RKO (cell line): ENCODE measurements at places on chromosomes 12 and 14.
A peak's percentile ranks its signal among the peaks of the same experiment; 100 is the strongest.

DNA sequence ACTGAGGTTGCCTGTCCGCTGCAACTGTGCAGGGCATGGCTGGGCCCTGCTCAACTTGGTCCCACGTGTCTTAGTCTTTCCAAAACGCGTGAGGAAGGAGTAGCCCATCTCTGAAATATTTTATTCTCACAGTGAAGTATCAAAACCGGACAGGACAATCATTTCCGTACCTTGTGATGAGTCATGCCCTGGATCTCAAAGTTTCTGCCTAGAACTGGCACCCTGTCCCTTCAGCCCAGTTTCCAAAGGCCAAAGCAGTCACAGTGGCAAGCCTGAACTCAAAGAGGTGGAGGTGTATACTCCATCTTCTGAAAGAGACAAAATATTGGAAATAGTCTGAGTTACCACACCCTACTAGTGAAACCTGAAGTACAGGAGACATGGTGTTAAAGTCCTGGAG lies 28.5 kb upstream of the SRGAP1 start:
- no peak for DNase-seq

GRCh38 chr12:89369166-89369565 lies 16.9 kb upstream of the DUSP6 start:
- DNase-seq, result no peak

DNA sequence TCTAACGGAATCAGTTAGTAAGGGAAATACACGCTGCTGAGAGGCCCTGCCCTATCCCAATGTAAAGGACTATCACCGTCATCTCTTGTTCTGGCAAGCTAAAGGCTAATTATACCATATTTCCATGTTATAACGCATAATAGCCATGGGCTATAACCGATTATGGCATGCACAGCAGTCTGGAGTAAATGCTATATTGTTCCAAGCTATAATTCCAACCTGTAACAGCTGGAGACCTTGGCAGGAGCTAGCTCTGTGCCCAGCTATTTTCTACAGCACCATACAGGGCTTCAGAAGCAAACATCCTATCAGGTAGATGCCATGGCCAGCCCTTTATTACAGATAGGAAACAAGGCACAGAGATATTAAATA lies 26.3 kb downstream of the SYNE3 start:
- DNase-seq, result no peak

GRCh38 chr14:100147691-100148464 lies 11.6 kb downstream of the DEGS2 start:
- DNase-seq, result no peak

GRCh38 chr12:95277139-95277538 lies 59.5 kb downstream of the VEZT start:
- DNase-seq, result no peak

DNA sequence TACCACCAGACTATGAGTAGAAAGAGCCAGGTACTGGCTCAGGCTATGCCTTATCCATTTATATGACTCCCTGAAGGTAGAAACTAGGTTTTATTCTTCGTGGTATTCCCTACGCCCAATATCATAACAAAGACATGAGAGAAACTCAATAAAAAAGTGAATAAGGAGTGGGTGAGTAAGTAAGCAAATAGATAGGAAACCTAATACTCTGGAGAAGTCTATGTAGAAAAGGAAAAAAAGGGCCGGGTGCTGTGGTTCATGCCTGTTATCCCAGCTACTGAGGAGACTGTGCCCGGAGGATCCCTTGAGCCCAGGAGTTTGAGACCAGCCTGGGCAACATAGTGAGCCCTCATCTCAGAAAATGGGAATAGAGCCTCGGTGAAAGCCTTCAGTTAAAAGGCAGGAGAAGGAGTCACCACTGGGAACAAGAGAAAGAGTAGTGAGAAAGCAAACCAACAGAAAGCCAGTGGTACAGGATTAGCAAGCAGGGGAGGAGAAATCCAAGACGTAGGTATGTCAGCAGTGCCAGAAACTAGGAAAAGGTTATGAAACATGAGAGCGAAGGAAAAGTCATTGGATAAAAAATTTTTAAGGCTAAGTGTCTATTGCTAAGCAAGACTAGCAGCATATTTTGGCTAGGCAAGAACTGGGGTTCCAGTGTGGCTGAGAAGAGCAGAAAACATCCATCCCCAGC lies 6.0 kb upstream of the OR6J1 start:
- DNase-seq, result no peak

- no peak for DNase-seq
These were observed 44.1 kb downstream of the PRIMA1 start for GRCh38 chr14:93744176-93744575.

DNA sequence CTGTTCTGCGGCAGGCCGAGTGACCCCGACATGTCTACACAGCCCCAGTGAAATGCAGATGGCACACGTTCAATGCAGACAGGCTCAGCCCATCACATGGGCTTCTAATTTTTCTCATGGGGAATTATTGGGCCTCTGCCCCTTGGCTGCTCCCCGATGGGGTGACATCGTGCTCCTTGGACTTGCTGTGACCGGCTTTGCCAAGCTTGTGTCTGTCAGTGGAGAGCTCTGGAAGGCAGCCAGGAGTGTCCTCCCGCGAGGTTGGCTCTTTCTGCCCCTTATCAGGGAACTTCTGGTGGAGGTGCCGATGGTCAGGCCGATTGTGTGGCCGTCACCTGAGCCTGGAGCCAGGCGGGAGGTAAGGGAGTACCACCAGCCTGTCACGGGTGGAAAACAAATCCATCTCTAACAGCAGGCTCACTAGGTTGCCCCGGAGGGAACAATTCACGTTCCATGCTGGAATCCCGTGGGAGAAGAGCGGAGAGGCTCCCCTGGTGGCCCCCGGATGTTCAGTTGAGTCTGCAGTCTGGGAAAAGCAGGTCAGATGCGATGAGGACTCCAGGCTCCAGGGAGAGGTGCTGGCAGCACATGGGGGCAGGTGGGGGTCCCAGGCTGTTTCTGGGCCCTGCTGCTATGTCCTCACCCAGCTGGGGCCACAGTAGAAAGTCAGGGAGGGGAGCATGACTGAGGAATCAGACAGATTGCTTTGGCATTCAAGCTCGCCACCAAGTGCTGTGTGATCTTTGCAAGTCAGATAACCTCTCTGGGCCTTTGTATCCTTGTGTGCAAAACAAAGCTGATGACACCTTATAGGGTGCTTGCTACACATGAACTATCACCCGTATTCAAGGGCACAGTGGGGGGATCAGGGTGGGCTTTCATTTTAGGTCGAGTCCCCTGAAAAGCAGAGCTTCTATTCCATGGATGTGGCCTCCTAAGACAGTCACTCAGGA lies 43.2 kb upstream of the EML1 start:
- DNase-seq, result no peak

GRCh38 chr12:12384571-12385340 lies 27.9 kb downstream of the BORCS5 start:
- no peak for DNase-seq

GRCh38 chr12:101186291-101186690 lies 23.7 kb downstream of the SLC5A8 start:
- DNase-seq, result no peak

DNA sequence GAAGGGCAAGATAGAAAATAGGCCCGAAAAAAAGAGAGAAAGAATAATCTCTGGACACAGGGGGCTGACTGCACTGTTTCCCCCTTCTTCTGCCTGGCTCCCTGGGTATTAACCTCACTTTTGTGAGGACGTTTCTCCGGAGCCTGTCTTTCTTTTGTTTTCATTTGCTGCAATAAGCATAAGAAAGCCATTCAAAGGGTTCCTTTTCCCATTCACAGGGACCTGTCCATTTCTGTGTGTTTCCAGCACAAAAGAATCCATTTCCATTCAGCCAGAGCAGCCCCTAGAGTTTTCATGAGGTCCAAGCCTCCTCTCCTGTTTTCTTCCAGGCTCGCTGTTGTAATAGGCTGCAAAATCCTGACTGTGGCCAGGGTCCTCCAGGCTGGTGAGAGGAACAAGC lies 16.8 kb downstream of the PLXNC1 start:
- DNase-seq, result no peak

- DNase-seq, result no peak
These were observed 82.7 kb downstream of the BCL11B start for GRCh38 chr14:99189201-99189801.

DNA sequence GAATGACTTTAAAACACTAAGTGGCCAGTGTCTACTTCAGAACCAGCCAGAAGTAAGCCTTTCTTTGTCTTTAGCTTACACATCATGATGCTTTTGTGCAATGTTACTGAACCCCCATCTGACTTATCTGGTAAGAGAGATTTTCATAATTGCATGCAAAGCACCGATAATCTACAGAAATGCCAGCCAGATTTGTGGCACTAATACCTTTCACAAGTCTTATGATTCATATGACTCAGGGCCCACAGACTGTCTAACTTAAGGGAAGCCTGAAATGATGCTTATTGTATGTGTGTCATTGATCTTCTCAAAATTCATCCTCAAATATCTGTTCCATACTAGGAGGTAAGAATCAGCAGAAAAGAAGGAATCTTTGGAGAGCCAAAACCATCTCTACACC lies 18.0 kb downstream of the IGF1 start:
- DNase-seq, result no peak

GRCh38 chr14:57834001-57834598 lies 31.8 kb downstream of the SLC35F4 start:
- DNase-seq, result no peak

GRCh38 chr14:98328496-98328895 lies 943.5 kb downstream of the BCL11B start:
- no peak for DNase-seq

DNA sequence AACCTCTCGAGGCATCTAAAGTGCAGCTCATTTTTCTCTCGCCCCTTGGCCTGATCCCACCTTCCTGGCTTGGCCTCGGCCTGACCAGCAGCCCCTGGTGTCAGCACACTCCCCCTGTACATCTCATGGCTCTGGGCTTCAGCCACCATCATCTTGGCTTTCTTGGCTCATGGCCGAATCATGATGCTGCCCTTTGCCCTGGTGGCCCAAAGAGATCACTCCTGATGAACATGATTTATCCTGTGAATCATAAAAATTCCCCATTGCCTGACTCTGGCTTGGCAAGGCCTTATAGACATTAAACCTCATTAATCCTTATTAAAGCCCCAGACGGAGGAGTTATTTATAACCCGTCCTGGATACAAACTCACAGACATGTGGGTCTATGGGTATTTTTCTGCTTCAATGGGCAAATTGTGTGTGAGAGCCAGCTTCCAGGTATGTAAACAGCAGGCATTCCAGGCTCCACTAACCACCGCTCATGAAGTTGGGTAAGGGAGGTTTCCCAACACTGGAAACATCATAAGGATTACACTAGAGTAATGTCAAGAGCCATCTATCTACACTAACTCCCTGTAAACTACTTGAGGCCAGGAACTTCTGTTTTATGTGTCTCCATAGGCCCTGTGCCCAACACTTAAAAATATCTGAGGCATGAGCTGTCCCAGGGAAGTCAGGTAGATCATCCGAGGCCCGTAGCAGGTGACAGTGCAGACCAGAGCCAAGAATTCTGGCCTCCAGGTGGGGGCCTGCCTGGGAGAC lies 171.2 kb downstream of the TTC8 start:
- no peak for DNase-seq

DNA sequence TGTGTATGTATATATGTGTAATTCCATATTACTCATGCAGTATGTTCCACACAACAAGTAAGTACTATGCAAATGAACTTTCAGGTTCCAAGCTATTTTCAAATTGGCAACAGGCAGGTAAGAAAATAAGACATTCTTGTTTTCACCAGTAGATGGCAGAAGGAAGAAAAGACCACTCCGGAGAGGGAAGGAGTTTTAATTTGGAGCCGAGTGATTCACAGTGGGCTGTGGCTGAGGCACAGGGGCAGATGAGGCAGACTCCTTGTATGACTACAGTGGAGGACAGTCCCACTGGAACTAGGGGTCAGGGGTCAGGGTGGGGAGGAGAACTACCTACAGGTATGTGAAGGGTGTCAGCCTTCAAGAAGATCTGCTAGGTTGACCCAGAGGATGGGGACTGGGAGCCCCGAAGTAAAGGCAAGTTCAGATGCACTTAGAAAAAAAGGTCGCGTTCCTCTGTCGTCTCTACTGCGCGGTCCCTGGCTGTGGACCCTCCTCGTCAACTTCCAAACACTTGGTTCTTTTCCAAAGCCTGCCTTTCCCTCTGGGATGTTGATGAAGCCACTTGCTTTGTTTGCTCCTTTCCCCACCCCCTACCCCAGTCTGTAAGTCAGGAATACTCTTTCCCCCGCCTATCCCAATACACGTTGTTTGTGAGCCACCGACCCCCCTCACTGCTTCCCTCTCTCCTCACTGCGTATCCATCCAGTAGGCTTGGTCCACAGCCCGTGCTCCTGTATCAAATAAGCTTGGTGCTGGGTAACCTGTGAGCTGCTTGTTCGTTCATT lies 24.1 kb downstream of the DDX47 start:
- peak; percentile 86 for DNase-seq

DNA sequence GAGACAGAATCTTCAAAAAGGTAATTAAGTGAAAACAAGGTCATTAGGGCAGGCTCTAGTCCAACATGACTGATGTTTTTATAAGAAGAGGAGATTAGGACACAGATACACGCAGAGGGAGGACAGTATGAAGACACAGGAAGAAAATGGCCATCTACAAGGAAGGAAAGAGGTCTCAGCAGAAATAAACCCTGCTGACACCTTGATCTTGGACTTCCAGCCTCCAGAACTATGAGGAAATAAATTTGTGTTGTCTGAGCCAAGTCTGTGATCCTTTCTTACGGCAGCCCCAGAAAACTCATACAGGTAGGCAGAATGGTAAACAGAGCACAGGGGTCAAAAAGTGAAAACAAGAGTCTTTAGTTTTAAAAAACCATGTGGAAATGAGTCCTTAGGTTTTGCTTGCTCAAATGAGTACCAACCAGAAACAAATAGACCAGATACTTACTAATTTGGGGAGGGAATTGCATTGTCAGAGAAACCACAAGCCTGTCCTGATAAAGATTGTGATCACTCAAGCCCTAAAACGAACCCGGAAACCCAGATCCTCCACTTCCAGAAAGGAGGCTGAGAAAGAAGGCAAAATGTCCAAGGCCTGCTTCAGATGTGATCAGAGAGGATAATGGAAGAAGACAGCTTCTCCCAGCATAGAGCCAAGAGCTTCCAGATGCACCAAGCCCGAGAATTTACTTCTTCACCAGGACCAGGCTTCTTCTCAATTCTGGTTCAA lies 93.9 kb downstream of the DUSP6 start:
- no peak for DNase-seq

DNA sequence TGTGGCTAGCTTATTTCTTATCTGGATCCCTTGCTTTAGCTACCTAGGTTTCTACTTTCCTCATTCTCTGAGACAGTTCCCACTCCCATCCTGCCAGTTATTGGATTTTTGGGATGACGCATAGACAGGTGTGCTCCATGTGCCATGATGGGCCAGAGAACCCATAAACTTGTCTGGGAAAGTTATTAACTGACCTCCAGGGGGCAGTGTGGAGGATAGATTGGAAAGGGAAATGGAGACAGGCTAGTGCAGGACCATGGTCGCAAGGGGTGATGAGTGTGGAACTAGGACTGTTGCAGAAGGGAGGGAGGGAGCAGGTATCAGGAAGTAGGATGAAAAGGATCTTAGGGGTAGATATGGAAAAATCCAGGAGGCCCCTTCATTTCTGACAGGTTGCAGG lies 80.3 kb downstream of the ESRRB start:
- DNase-seq, result peak; percentile 24

DNA sequence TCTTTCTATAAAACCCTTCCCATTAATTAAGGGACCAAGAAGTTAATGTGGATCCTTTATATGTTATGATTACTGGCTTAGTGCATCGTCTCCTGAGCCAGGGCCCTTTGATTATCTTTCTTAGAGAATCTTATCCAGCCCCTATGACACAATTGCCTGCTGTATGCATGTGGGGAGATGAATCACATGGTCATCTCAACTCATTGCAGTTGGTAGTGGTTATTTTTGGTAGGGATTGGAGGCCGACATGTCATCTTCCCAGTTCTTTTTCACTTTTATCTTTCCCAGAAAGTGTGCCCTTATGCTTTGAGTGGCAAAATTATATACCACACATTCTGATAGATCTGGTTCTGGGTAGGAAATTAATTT lies 26.0 kb downstream of the ZNF664 start:
- no peak for DNase-seq

- no peak for DNase-seq
These were observed 1006.0 kb upstream of the TMEM132C start for GRCh38 chr12:127260999-127261398.
